Cardiac muscle cell (in vitro differentiated cells and primary cell): ENCODE measurements at places on chromosomes 2 and 18.
A peak's percentile ranks its signal among the peaks of the same experiment; 100 is the strongest.

GRCh38 chr2:239605976-239606375, 205.2 kb upstream of the HDAC4 start:
- no peaks in the 10 kb centered on the region for H3K4me1 ChIP-seq
- H3K27ac ChIP-seq = no peak overlapping the region
- H3K4me3 ChIP-seq = no peak overlapping the region
- H3K27me3 ChIP-seq = no peaks in the 10 kb centered on the region

DNA sequence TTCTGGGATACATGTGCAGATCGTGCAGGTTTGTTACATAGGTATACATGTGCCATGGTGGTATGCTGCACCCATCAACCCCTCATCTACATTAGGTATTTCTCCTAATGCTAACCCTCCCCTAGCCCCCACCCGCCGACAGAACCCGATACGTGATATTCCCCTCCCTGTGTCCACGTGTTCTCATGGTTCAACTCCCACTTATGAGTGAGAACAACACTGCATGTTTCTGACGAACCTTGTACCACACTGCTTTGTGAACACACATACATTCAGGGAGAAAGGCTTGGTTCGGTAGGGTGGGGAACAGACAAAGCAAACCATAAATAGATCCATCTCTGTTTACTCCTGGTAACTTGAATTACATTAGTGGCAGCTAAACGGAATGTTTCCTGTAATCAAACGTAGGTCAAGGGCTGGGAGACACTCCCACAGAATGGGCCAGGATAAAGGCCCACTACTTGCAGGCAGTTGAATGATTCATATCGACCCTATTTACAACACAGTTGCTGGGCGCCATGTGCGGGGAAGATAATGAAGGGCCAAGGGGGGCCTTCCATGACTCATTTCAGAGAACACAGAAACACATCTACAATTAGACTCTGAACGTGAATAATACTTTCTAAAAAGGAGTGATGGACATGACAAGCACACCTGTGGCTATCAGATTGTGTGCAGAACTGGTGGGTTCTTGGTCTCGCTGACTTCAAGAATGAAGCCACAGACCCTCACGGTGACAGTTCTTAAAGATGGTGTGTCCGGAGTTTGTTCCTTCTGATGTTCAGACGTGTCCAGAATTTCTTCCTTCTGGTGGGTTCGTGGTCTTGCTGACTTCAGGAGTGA, 56.8 kb upstream of the KIDINS220 start:
- no peaks in the 10 kb centered on the region for H3K27me3 ChIP-seq
- H3K36me3 ChIP-seq = no peaks in the 10 kb centered on the region
- DNase-seq = no peak
- H3K4me1 ChIP-seq = peaks cover 7% of the 10 kb centered on the region

- peak; percentile 87 for DNase-seq
- H3K4me3 ChIP-seq = no peak overlapping the region
- H3K27ac ChIP-seq = no peak overlapping the region
- H3K36me3 ChIP-seq = no peaks in the 10 kb centered on the region
- H3K4me1 ChIP-seq = peaks cover 16% of the 10 kb centered on the region
These were observed 53.6 kb upstream of the SLC14A1 start for GRCh38 chr18:45670281-45670962.

GRCh38 chr2:156329031-156329926, 3.2 kb downstream of the NR4A2 start:
- peak; percentile 18 for DNase-seq
- H3K36me3 ChIP-seq = no peaks in the 10 kb centered on the region
- no peaks in the 10 kb centered on the region for H3K4me1 ChIP-seq
- no peak overlapping the region for H3K4me3 ChIP-seq
- H3K27ac ChIP-seq = no peak overlapping the region

DNA sequence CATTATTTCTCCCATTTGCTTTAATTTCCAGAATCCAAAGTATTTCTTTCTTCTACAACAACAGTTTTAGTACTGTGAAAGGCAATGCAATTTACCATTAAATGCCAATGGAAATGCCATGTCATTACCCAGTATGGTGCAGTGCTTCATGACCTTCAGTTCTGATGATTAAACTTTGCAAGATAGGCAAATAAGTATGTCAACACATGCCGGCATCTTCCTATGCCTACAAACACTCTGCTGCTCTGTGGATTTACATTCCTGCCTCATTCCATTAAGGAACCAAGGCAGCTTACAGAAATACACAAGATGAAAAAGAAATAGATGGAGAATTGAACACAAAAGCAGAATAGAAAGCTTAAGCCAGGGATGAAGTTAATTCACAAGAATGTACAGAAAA, 52.7 kb upstream of the PROKR1 start:
- no peak overlapping the region for H3K4me3 ChIP-seq
- H3K27ac ChIP-seq = no peak overlapping the region
- H3K27me3 ChIP-seq = no peaks in the 10 kb centered on the region

DNA sequence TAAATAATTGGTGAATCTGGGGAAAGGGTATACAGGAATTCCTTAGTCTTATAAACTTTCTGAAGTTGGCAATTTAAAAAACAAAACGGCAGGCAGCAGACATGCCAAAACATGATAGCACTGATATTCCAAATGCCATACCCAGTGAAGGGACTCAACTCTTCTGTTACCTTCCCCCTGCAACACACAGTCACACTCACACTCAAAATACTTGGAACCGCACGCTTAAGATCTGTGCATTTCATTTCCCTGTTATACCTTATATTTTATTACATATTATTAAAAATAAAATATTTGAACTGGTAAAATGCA, 123.4 kb downstream of the ZFP36L2 start:
- H3K4me3 ChIP-seq = no peak overlapping the region
- H3K27ac ChIP-seq = no peak overlapping the region
- peaks cover 23% of the 10 kb centered on the region for H3K4me1 ChIP-seq
- H3K27me3 ChIP-seq = no peaks in the 10 kb centered on the region
- no peak for DNase-seq
- no peaks in the 10 kb centered on the region for H3K36me3 ChIP-seq

DNA sequence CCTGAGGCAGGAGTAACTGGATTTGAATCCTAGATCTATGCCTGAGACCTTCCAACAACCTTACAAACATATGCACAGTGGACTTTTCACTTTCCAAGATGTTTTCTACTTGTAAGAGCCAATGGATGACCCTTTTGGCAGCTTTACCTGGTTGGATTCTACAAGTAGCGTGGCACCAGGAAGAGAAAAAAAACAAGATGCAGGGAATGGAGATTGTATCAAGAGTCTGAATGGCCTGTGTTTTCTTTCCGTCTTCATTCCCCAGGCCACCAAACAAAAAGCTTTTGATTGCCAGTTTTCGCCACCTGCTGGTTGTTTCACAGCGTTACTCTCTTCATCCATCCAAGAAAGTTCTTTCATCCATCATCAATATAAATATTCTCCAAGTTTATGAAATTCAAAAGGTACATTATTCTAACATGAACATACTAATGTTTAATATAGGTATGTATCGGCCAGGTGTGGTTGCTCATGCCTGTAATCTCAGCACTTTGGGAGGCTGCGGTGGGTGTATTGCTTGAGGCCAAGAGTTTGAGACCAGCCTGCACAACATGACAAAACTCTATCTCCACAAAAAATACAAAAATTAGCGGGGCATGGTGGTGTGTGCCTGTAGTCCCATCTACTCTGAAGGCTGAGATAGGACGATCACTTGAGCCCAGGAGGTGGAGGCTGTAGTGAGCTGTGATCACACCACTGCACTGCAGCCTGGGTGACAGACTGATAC, 3.5 kb upstream of the BCL2 start:
- no peaks in the 10 kb centered on the region for H3K36me3 ChIP-seq
- peaks cover 16% of the 10 kb centered on the region for H3K27me3 ChIP-seq
- no peak overlapping the region for H3K27ac ChIP-seq
- peak; percentile 85 for DNase-seq
- no peaks in the 10 kb centered on the region for H3K4me1 ChIP-seq

GRCh38 chr2:66469214-66469902, 34.4 kb downstream of the MEIS1 start:
- H3K4me3 ChIP-seq = no peak overlapping the region
- peak overlapping the region; percentile 79 for H3K27ac ChIP-seq
- H3K4me1 ChIP-seq = peaks cover 79% of the 10 kb centered on the region
- H3K27me3 ChIP-seq = no peaks in the 10 kb centered on the region

DNA sequence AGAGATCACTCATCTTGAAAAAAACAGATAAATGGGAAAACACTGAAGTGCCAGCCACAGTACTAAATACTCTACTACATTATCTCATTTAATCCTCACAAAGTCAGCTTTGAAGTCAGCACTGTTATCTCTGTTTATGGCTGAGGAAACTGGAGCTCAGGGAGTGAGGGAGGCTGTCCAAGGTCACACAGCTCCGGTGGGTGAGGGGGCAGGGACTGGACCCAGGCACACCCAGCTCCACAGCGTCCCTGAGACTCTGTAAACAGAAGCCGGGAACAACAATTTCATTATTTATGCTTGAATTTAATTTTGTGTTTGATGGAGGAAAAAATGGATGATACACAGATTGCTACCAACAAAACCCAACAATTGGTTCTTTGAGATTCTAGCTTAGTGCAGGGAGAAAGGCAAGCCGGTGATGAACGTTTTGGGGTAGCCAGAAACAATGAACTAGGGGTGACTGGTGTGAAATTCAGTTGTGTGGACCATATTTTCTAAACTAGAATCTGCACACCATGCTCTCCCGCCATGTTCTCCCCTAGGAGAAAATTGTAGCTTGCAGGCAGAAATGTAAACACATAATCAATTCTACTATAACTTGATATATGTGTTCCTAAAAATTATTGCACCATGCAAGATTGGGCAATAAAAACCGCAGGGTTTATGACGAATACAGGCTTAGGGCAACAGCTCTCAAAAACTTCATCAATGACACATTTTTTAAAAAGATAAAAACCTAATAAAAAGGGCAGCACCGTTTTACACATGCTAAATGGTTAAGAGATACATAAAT, at the start of gene GREB1:
GREB1 (plus strand) TSS at position 768 of the 793 bp plus-strand sequence. CDS start 22,570 bp downstream, outside the sequence.
- H3K27ac ChIP-seq = peak within 1 kb of the TSS; percentile 50
- no peaks in the 10 kb centered on the region for H3K36me3 ChIP-seq
- DNase-seq = no peak
- no peaks in the 10 kb centered on the region for H3K27me3 ChIP-seq
- peaks cover 34% of the 10 kb centered on the region for H3K4me1 ChIP-seq

- no peak overlapping the region for H3K4me3 ChIP-seq
- peak; percentile 56 for DNase-seq
- peaks cover 5% of the 10 kb centered on the region for H3K4me1 ChIP-seq
- H3K36me3 ChIP-seq = no peaks in the 10 kb centered on the region
These were observed 2.6 kb downstream of the IL1RL1 start for GRCh38 chr2:102313950-102314349.

- no peak for DNase-seq
- H3K36me3 ChIP-seq = no peaks in the 10 kb centered on the region
- H3K27me3 ChIP-seq = no peaks in the 10 kb centered on the region
- no peak overlapping the region for H3K27ac ChIP-seq
- no peak overlapping the region for H3K4me3 ChIP-seq
- H3K4me1 ChIP-seq = peaks cover 6% of the 10 kb centered on the region
These were observed 13.0 kb downstream of the IL37 start for GRCh38 chr2:112923967-112924338.

DNA sequence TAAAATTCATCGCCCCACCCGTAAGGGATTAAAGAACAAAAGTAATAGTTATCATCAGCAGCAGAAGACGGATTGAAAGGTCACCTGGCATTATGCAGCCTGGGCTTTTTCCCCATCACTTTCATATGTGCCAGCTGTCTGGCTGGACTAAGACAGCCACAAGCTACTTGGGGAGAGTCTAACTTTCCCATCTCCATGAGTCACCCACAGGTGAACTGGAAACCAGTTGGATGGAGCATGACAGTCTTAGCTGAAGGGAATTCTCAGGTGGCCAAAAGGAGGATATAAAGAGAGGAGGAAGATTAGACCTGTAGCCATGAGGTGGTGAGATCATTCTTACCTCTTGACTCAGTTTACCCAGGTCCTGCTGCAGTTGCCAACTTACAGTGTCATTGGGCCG, 7.0 kb upstream of the FAM178B start:
- H3K36me3 ChIP-seq = no peaks in the 10 kb centered on the region
- H3K4me3 ChIP-seq = no peak overlapping the region
- H3K27ac ChIP-seq = no peak overlapping the region
- no peaks in the 10 kb centered on the region for H3K27me3 ChIP-seq

DNA sequence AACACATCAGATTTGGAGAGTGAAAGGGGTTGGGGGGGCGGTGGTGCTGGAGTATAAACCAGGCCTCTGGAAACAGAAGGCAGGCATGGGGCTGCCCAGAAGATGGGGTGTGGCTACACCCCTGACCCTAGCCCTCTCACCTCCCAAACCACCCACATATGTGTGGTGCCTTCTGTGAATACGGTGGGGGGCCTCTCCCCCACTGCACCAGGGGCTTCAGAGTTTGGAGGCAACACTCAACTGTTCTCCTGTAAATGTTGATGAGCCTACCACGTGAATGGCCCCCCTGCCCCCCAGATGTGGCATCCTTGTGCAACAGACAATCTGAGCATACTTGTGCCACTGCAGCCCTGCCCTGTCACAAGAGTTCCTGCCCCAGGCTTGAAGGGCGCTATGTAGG, 19.5 kb downstream of the FBXO41 start:
- no peak overlapping the region for H3K27ac ChIP-seq
- H3K36me3 ChIP-seq = no peaks in the 10 kb centered on the region

GRCh38 chr2:171095014-171095582, 65.6 kb downstream of the TLK1 start:
- no peak overlapping the region for H3K4me3 ChIP-seq
- no peaks in the 10 kb centered on the region for H3K27me3 ChIP-seq
- no peaks in the 10 kb centered on the region for H3K4me1 ChIP-seq
- H3K36me3 ChIP-seq = no peaks in the 10 kb centered on the region
- DNase-seq = no peak

- DNase-seq = no peak
- H3K27ac ChIP-seq = no peak overlapping the region
- no peaks in the 10 kb centered on the region for H3K4me1 ChIP-seq
- H3K36me3 ChIP-seq = no peaks in the 10 kb centered on the region
These were observed 854.0 kb upstream of the GCFC2 start for GRCh38 chr2:76564734-76565133.
